Sciatic nerve (tissue), 2 donors: ENCODE measurements at places on chromosomes 2 and 18.
A peak's percentile ranks its signal among the peaks of the same experiment; 100 is the strongest.

DNA sequence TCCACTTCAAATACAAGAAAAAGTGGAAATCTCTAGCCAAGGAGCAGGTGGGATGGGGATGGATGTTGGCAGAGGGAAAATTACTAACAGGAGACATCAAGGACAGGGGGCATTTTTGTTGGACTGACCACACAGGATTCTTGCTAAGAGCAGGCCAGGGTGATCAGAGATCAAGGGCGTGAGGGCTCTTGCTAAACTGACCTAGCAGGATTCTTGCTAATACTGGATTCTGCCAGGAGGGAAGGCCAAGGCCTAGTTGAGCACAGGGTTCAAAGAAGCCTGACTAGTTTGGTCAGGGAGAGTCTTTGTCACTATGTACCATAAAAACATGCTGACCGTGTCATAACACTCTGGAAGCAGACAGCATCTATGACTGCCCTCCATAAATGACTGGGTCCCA lies 442.7 kb downstream of the PID1 start:
- no peak for DNase-seq

- no peak for DNase-seq
These were observed 22.5 kb upstream of the SCYGR5 start for GRCh38 chr2:227643990-227644551.

- DNase-seq, result no peak
These were observed 643.1 kb downstream of the CNTNAP5 start for GRCh38 chr2:124668161-124668560.

DNA sequence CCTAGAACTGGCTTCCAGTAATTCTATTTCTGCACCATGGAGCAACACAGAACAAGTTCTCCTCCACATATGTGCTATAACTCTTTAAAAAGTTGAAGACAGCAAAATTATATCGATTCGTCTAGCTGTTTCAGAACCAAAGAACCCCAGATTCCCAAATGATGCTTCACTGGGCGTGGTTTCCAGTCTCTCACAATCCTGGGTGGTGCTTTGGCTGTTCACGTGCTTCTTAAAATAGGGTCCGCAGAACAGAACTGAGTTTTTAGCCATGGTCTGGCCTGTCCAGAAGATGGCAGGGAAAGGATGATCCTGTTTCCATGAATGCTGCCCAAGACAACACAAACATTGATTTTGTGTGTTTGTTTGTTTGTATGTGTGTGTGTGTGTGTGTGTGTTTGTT lies 37.6 kb upstream of the PARD3B start:
- DNase-seq, result no peak

DNA sequence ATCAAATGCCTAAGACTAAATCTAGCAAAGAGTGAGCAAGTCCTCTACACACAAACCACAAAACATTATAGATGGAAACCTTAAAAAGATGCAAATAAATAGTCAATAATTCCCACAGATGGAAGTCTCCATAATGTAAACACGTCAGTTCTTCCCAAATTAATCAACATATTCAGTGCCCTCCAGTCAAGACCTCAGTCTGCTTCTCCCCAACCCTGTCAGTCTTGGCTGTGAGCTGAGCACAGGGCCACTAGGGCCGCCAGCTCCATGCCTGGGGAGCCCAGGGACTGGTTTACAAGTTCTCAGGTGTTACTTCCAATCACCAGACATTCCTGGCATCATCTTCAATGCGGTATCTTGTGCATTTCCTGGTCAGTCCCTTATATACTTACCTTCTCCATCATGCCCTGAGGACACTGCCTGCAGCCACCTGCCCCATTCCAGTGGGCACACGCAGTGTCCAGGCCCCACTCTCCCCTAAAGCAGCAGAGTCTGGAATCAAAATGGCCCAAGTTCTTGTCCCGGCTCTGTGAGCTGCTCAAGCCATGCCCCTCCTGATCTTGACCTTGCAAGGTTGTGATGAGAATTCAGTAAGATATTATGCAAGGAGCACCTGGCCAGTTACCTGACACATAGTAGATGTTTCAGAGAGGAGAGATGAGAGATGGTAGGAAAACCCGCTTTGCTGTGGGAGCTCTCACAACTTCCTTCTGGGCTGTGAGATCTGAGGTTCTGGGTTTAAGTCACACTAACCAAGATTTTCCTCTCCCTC lies 207.9 kb upstream of the RAB6C start:
- DNase-seq, result no peak

DNA sequence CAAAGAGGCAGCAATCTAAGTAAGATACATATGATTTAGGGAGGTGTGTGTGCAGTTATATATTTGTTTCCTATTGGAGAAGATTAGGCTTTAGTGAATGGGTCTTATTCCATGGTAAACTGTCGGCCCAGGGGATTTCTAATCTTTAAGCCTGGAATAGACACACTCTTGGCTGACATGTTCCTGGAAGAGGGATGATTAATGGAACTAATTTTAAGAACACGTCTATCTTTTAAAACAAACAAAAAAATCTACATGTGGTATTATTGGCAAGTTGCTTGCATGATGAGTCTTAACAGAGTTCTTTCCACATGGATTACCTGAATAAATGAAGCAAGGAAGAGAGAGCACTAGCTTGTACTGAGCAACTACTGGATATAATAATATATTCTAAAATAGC lies 114.2 kb upstream of the NT5C1B start:
- no peak for DNase-seq

DNA sequence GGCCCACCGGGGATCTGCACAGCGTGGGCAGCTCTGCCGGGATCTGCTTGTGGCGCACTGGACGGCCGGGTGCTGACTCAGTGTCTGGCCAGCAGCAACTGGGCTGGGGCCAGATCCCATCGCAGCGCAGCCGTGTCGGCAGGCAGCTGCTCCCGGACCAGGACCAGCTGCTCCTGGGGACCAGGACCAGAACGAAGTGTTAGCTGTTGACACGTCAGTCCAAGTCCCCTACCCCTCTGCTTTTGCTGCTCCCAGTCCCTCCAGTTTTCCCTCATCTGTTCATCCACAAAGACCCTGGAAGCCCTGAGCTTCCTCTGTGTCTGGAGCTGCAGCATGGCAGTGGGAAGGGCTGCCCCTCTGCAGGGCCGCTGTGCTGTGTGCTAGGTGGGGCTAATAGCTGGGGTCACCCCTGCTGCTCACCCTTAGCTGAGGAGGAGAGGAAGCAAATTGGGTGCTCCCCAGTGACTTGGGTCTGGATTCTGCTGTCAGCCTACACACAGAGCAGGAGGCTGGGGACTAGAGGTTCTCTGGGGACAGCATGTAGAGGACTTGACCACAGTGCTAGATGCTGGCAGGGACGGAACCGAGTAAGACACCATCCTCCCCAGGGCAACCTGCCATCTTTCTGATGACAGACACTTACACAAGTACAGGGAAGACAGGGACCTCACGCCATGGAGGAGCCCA lies 16.9 kb upstream of the KIF1A start:
- DNase-seq, result peak; percentile 62
